Esophagus squamous epithelium (tissue), 5 donors: ENCODE measurements at places on chromosomes 7 and 10.

DNA sequence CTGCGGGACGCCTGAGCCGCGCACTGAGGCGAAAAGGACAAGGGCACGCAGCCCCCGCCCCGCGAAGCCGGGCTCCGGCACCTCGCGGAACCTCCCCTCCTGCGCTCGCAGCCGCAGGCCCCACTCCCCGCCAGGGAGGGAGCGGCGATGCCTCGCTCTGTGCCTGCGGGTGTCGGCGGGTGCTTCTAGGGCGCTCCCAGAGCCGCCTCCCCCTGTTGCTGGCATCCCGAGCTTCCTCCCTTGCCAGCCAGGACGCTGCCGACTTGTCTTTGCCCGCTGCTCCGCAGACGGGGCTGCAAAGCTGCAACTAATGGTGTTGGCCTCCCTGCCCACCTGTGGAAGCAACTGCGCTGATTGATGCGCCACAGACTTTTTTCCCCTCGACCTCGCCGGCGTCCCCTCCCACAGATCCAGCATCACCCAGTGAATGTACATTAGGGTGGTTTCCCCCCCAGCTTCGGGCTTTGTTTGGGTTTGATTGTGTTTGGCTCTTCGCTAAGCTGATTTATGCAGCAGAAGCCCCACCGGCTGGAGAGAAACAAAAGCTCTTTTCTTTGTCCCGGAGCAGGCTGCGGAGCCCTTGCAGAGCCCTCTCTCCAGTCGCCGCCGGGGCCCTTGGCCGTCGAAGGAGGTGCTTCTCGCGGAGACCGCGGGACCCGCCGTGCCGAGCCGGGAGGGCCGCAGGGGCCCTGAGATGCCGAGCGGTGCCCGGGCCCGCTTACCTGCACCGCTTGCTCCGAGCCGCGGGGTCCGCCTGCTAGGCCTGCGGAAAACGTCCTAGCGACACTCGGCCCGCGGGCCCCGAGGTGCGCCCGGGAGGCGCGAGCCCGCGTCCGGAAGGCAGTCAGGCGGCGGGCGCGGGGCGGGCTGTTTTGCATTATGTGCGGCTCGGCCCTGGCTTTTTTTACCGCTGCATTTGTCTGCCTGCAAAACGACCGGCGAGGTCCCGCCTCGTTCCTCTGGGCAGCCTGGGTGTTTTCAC, 519 bp downstream of the ITGB8 start:
- no peak for DNase-seq

- no peak for DNase-seq
Observed at GRCh38 chr7:37098762-37099161, 349.9 kb downstream of the ELMO1 start.

DNA sequence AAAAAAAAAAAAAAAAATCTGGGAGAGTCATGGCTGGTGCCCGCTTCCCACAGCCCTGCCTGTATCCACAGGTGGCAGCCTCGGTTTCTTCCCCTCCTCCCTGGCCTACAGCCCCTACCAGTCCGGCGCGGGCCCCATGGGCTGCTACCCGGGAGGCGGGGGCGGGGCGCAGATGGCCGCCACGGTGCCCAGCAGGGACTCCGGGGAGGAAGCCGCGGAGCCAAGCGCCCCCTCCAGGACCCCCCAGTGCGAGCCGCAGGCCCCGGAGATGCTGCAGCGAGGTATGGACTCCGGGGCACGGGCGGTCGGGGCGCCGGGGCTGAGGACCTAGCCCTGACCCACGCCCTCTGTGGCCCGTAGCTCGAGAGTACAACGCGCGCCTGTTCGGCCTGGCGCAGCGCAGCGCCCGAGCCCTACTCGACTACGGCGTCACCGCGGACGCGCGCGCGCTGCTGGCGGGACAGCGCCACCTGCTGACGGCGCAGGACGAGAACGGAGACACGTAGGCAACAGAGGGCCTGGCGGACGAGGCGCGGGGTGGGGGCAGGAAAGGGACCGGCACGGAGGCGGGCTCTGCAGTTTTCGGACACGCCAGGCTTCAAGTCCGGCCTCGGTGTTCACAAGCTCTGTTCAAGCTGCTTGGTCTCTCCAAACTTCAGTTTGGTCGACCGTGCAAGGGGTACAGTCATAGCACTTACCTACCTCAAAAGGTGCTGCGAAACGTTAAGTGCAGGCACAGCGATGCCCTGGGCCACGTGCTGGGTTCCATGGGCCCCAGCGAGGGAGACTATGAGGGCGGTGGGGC, 3.9 kb downstream of the NFKB2 start:
- peak; percentile 47 for DNase-seq

- DNase-seq, result no peak
Observed at GRCh38 chr7:50678586-50678985, 104.1 kb downstream of the GRB10 start.

DNA sequence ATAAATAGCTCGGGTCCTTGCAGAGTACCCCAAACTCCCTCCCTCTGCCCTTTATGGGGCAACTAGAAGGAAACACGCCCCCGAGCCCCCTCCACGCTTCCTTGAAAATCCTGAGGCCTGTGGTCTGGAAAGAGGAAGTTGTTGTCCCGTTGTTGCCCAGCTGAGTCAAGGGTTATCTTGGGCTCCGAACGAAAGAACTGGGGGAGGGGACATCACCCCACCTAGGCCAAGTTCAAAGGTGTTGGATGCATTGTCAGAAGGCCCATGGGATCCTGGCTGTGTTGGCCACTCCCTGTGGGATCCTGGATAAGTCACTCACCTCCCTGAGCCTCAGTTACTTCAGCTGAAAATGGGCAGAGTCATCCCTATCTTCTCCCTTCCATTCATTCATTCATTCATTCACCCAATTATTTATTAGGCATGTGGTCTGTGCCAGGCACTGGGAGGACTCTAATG, at the start of gene CCL24:
CCL24 (minus strand) TSS at position 26 of the 456 bp plus-strand sequence. CDS start 91 bp downstream, outside the sequence.
- DNase-seq, result no peak
